ENCODE measurements at places on chromosomes 2 and 18.

DNA sequence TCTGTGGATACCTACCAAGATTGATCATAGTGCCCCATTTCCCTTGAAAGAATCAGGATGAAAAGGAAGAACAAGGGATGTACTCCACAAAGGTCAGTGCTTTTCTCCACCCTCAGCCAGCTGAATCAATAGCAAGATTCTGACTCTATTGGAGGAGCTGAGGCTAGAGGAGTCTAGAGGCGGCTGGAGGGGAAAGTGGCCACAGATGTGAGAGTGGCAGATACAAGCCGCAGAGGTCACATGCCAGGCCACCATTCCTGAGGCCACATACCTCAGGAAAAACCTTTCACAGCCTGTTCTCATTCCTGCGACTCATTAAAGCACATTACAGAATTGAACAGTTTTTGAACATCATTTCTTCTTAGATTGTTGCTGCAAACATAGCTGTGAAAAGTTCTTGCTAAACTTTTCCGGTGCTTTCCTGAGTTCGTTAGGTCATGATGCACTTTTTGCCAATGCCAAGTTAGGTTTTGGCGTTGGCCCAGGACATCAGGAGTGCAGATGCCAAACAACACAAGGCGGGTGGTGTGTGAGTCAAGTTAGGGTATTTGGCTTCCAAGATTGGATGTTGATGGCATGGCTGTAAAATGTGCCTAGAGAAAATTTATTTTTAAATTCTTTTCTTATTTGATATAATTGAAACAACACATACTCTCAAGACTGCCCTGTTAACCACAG, 160.7 kb upstream of the SP5 start:
- no peak for DNase-seq

GRCh38 chr2:150484461-150485021, 2.9 kb downstream of the RND3 start:
- DNase-seq = no peak

GRCh38 chr2:226463154-226463553, 336.5 kb downstream of the IRS1 start:
- DNase-seq = no peak

- no peak for DNase-seq
Observed at GRCh38 chr2:234329202-234329960, 167.5 kb downstream of the ARL4C start.

DNA sequence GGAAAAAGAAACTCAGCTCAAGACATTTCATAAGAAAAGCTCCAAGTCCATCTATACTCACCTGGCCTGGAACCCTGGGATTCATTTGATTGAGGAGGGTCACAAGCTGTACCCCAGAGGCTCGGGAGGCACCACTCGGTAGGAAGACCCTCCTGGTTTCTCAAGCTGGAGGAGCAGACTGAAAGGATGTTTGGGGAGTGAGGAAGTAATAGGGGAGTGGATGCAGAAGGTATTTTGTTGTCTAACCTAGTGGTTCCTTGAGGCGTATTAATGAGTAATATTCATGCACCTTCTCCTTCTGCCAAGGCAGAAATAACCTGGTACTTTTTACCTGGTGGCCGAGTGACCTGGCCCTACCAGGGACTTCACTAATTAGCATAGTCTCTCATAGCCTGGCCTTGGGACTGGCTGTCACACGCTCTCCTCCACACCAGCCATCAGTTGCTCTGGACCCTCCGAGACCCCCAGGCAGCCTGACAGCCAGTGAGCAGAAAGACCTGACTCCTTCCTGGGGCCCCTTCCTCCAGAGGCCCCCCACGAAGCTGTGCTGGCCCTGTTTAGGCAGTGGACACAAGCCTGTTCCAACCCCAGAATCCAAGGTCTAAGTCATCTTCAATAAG, 161.4 kb downstream of the BCL2 start:
- DNase-seq = no peak

DNA sequence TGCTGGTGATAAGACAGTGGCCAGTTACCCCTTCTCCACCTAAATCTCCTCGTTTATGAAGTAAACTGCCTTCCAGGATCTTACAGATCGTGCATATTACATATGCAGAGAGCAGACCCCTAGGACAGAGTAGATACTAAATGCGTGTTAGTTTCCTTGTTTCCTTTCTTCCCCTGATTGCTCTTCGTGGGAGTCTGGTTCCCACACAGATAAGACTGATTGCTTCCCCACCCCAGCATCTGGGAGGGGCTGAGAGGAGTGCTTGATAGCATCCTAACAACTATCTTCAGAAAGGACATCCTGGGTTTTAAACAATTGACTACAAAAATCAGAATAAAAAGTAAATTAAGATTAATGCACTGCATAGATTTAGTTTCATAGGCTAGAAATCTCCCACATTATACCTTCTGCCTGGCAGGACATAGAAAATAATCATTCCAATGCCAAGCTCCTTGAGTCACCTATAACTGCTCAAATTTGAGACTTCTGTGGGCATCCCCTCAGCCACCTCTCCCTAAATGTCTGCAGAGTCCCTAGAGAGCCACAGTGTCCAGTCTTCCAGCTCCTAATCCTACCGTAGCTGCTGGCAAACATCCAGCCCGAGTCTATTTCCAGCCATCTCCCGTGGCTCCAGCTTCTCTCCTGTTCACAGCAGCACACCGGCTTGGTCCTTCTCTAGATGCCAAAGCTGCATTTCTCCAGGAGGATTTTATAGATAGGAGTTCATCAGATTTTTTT, 128.3 kb downstream of the LRRC30 start:
- peak; percentile 20 for DNase-seq

GRCh38 chr2:23700627-23701026, 226.3 kb downstream of the ATAD2B start:
- no peak for DNase-seq

GRCh38 chr2:144227427-144228105, 292.4 kb downstream of the ZEB2 start:
- DNase-seq = no peak

DNA sequence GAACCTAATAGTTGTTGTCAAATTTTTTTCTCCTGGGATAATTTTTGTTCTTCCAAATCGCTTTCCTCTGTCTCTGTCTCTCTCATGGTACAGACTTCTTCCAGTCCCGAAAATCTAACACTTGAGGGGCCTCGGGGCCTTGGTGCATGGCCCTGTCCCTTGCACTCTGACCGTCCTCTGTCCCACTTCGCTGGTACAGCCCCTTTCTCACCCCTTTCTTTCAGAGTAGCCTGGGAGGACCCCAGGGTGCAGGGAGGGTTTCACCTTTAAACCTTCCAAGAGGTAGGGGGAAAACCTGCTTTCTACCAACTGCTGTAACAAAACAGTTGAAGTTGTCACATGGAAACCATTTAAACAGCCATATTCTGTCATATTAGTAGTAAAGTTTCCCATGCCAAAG, 22.2 kb upstream of the FAHD2A start:
- no peak for DNase-seq

DNA sequence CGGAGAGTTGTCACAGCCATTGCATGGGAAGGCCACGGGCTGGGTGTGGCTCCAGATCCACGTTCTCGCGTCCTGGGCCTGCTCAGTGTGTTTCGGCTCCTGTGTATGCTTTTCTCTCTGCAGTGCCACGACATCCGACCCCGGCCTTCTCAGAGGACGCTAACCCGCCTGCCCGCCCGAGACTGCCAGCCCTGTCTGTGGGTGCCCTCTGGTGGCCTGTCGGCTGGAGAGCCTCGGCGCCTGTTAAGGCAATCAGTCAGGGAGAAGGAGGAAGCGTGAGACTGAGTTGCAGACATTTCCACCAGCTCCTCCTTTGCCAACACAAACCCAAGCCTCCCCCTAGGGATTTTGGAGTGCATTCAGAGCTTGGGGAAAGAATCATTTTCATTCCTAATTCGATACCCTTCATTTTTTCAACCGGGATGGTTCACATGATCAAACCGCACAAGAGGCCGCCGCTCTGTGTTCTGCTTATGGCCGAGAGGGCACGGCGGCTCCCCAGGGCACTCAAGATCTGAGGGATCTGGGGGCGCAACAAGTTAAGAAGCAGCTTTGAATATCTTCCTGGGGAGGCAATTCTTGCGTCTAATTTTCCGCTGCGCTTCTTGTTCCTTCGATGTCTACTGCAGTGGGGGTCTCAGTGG, 37.5 kb upstream of the ZBTB7C start:
- peak; percentile 80 for DNase-seq

DNA sequence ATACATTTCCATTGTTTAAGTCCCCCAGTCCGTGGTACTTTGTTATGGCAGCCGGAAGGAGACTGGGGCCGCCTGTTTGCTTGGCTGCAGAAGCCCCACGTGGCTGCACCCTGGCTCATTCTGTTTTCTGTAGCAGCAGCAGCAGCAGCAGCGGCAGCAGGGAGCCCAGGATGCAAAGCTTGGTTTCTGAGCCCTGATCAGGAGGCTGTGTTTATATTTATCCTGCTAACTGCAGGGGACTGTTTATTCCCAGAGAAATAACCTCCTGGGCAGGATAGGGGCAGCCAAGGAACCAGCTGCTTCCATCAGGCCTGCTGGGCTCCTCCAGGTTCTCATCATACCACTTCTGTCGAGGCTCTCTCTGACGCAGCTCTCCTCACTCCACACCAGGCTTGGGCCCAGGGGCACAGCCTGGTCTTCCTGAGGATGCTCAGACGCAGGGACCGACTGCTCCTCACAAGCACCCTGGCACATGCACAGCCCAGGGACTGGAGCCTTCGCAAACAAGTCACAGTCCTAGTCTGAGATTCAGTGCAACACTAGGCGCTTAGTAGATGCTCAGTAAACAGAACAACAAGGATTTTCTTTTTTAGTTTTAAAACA, 139.0 kb downstream of the MSH2 start:
- no peak for DNase-seq

- DNase-seq = no peak
Observed at GRCh38 chr2:191713837-191714236, 35.9 kb downstream of the NABP1 start.

DNA sequence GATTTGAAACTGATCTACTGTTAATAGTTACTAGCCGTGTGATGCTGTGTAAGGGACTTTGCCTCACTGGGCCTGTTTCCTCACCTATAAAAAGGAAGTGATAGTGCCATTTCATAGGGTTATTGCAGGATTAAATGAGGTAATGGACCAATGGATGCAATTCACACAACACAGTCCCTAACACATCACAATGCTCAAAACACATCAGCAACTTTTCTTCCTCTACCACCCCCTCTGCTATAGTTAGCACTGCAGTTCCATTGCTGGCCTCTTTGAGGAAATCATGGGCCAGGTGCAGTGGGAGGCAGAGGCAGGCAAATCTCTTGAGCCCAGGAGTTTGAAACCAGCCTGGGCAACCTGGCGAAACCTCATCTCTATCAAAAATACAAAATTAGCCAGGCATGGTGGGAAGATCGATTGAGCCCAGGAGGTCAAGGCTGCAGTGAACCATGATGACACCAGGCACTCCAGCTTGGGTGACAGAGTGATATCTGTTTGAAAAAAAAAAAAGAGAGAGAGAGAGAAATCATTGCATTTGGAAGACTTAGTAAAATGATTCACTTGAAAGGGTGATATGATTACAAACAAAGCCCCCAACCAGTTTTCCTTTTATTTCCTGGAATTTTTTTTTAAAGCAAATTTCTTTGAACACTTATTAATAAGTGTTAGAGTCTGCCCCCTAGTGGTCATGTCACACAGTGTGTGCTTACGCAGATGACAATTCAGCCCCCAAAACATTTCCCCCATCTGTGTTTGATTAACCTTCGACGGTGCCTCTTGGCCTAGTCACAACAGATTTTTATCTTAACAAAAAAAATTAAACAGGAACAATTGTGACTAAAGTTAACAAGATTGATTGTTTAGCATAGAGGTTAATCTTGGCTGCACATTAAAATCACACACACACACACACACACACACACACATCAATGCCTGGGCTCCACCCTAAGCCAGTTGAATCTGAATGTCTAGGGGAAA, 88.6 kb upstream of the BCL11A start:
- DNase-seq = no peak

GRCh38 chr2:134104754-134105153, 149.1 kb upstream of the MGAT5 start:
- no peak for DNase-seq

DNA sequence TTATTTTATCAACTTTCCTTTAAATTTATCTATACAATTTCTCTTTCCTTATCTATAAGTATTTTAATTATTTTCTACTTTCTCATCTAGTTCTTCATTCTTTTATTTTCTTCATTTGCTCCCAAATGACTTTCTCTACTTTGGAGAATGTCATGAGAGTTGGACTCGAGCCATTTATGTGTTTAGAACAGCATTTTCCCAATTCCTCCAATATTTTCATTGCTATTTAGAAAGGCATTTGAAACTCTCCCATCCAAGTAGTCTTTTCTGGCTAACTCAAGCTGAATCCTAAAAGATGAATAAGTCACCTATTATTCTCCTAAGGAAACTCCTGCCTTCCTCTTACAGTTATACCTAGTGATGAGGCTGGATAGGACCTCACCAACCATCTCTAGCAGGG, 15.8 kb upstream of the FEZ2 start:
- no peak for DNase-seq

GRCh38 chr18:3878401-3878800, 428.4 kb downstream of the TGIF1 start:
- no peak for DNase-seq

DNA sequence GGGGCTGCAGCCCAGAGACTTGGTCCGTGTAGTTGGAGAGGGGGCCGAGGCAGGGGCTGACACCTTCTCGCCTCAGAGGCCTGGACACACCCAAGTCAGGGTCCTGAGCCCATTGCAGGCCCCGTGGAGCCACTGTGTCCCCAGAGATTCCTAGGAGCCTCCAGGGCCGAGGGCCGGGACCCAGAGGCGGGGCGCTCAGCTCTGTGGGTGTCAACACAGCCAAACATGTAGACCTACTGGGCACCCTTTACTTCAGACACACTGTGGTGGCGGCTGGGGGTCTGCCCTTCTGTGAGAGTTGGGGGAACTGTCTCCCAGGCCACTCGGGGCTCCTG, 459 bp upstream of the ESPNL start:
- DNase-seq = no peak

DNA sequence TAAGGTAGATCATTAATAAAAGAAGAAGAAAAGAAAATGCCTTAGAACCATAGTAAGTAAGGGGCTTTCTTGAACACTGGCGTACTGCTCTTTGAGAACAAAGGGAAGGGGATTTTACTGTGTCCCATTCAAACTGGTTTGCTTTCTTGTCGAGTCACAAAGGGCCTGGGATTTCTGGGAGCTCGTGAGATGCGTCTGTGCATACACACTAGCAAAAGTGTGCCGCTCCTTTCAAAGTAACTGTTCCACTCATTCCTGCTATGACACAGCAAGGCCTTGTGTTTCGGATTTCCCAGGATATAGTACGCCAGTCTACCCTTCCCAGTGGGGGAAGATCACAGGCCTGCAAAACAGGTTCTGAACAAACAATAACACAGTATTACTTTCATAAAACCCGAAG, 93.0 kb downstream of the KCTD18 start:
- DNase-seq = no peak

- no peak for DNase-seq
Observed at GRCh38 chr2:233938676-233939370, 21.6 kb downstream of the TRPM8 start.

DNA sequence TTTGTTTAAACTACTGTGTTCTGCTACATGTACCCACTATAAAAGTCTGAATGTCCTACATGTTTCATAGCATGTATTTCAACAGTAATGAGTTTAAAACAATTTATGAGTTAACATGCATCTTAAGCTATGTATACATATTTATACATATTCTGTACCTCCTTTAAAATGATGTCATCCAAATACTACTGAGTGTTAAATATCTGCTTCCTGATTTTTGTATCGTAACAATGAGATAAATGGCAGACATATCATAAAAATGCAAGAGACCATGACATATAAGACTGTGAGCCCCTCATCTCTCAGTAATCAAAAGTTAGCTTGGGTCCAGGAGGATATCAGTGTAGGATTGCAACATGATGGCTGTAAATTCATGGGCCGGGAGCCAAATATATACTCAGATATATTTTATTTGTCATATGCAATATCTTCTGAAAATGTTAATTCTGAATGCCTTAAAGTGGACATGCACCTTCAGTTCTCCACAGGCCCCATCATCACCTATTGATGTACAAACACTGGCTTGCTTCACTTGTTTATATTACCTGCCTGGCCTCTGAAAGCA, 3.6 kb downstream of the COL5A2 start:
- no peak for DNase-seq
